CD4-positive, alpha-beta T cell treated with Interleukin-12 subunit alpha and Interleukin-12 subunit beta, for 1 hour (primary cell): ENCODE measurements at places on chromosomes 2 and 18.

GRCh38 chr2:166436189-166436588 is 57.9 kb downstream of the SCN7A start:
- DNase-seq = no peak

GRCh38 chr18:8643326-8643878 is 34.2 kb downstream of the RAB12 start:
- no peak for DNase-seq

DNA sequence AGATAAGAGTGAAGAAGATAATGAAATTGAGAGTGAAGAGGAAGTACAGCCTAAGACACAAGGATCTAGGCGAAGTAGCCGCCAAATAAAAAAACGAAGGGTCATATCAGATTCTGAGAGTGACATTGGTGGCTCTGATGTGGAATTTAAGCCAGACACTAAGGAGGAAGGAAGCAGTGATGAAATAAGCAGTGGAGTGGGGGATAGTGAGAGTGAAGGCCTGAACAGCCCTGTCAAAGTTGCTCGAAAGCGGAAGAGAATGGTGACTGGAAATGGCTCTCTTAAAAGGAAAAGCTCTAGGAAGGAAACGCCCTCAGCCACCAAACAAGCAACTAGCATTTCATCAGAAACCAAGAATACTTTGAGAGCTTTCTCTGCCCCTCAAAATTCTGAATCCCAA is 15.7 kb downstream of the MSH6 start:
- DNase-seq = no peak

DNA sequence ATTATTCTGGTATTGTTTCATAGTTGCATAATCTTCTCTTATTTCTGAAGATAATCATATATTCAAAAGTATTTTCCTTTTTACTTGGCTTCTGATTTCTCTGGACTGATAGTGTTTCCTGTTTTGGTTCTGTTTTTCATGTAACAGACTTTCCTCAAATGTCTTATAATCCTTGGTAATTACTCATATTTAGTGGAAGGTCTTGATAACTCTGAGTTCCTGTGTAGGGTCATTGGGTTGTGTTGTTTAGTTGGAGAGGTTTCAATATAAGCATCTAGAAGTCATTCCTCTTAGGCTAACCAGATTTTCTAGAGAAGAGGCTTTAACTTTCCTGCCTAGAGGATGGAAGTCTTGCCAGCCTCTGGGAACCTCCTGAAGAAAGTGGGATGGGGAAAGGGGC is 23.8 kb downstream of the MFSD6 start:
- DNase-seq = no peak

GRCh38 chr2:128311755-128312341 is 6.8 kb downstream of the HS6ST1 start:
- no peak for DNase-seq

DNA sequence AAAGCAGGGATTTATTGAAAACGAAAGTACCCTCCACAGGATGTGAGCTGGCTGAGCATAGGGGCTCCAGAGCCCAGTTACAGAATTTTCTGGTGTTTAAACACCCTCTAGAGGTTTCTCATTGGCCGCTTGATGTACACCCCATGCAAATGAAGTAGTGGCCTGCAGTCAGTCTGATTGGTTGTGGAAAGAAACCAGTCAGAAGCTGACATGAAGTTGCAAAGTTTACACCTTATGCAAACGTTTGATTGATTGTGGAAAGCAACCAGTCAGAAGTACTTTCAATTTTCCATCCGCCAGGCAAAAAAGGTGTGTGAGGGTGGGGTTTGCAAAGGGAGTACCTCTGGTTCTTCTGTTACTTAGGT is 62.3 kb downstream of the VWA3B start:
- DNase-seq = peak; percentile 40

DNA sequence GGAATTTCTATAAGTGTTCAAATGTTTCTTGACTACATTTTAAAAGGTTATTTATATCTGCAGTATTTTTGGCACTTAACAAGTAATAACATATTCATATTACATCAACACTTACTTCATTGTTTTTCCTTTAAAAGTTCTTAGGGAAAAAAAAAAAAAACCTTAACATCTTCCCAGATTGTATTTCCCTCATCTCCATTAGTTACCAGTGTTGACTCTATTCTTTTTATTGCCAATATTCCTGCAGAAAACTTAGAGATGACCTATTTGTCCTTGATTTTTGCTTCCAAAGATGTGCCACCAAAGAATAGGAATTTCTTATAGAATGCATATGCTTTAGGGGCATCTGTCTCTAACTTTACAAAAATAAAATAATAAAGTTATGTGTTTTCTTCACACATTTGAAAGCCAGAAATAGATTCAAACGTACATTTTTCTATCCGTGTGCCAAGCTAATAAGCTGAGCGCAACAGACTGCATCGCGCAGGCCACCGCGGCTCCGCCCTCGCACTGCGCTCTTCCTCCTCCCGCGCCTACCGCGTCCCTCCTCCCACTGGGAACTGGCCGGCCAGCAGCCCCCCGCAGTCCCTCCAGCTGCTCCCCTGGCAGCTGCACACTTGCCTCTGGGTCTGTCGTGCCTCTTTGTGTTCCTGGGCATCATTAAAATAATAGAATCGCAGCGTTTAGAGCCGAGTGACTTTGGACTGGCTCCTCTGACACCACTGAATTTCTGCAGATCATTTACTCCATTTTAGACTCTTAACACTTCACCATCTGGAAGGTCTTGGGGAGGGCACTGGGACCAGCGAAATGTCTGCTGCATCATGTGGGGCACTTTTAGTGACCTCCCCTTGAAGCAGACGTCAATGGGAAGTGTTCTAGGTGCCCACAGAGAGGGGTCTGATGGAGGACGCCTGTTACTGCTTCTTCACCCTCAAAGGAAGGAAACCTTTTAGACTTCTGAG is 21.2 kb upstream of the NAB1 start:
- no peak for DNase-seq

DNA sequence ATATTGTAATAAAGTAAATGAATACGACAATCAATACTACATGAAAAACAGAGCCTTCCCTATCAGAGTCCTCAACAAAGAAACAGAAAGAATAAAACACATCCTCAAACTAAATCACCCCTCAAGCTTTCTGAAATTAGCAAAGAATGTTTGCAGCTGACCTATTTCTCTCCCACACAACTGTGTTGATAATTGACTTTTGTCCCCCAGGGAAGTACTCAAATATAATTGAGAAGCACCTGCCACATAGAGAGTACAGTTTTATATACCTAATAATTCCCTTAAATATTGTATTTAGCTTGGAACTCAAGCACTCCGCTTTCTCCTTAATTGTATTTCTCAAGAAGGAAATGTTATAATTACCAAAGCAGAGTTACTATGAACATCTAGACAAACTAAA is 12.6 kb downstream of the CACNB4 start:
- no peak for DNase-seq

DNA sequence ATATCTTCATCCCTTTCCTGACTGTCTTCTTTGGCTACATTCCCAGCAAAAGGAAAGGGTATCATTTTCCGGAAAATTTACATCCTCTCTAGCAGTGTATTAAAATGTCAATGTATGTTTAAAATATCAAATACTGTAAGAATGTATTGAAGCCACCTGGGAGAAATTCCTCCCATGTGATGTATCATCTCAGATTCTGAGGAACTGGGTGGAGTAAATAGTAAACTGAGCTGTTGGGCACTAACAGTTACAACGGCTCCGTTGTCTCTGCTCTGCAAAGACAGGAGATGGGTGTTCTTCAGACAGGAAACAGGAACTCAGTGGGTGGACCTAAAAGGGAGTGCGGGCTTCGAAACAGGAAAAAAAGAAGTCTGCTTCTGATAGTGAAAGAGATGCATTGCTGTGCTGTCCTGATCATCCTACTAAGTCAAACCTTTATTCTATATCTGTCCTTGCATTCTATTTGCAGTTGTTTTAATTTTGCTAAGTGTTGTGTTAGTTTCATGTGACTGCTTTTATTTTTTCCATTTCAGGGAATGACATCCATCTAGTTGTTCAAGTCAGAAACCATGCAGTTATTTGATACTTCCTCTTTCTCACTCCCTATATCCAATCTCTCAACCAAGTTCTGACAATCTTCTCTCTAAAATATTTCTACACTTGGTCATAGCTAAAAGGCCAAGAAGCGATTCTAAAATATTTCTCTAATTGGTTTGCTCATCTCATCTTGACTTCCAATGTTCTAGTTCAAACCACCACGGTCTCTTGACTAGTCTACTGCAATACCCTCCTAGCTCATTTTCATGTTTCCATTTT is 19.4 kb downstream of the DOK1 start:
- DNase-seq = peak; percentile 33

GRCh38 chr2:202491514-202491913 is 115.4 kb downstream of the BMPR2 start:
- DNase-seq = no peak

DNA sequence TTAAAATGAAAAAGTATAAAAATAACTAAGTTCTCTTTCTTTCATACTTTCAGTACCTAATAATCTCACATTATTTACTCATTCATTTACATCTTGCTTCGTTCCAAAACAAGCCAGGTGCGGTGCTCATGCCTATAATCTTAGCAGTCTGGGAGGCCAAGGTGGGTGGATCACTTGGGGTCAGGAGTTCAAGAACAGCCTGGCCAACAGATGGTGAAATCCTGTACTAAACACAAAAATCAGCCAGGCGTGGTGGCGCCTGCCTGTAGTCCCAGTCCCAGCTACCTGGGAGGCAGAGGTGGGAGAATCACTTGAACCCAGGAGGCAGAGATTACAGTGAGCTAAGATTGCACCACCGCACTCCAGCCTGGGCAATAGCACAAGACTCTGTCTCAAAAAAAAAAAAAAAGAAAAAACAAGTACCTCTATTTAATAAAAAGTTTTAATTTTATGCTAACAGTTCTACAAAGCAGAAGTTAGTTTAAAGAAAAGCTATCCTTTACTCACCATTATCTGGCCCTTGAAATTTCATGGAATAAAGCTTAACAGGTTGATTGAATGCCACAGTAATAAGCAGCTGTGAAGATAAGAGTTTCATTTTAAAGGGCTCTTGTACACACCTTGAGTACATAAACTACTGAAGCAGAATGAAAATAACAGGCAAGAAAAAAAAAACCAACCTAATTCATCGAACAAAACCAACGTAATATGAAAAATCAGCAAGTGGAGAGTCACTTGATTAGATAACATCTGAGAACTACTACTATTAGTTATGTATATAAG is 22.5 kb downstream of the TXNL1 start:
- no peak for DNase-seq

DNA sequence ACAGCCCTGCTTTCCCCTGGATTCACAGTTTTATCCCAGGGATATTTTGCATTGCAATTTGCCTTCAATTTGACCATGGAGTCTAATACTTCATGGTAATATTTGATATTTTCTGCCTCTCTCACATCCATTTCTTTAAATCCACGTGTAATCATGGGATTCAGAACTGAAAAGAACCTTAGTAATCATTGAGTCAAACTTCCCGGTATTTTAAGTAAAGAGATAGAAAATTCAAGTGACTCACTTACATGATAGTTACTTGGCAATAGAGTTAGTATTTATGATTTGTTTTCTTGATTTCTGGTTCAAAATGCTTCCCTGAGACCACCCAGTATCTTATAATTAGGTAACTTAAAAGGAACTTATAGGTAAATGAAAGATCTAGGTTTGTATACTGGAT is 33.7 kb upstream of the CDC42EP3 start:
- DNase-seq = no peak

DNA sequence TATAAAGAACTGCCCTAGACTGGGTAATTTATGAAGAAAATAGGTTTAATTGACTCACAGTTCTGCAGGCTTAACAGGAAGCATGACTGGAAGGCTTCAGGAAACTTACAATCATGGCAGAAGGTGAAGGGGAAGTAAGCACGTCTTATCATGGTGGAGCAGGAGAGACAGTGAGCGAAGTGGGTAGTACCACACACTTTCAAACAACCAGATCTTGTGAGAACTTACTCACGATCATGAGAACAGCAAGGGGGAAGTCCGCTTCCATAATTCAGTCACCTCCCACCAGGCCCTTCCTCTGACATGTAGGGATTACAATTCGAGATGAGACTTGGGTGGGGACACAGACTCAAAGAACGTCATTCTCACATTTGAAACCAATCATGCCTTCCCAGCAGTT is 260.1 kb upstream of the FAM98A start:
- DNase-seq = no peak

- DNase-seq = no peak
These were observed 76.5 kb downstream of the LPIN1 start for GRCh38 chr2:11822746-11823451.

GRCh38 chr2:177753682-177754491 is 318.7 kb downstream of the PDE11A start:
- peak; percentile 30 for DNase-seq

DNA sequence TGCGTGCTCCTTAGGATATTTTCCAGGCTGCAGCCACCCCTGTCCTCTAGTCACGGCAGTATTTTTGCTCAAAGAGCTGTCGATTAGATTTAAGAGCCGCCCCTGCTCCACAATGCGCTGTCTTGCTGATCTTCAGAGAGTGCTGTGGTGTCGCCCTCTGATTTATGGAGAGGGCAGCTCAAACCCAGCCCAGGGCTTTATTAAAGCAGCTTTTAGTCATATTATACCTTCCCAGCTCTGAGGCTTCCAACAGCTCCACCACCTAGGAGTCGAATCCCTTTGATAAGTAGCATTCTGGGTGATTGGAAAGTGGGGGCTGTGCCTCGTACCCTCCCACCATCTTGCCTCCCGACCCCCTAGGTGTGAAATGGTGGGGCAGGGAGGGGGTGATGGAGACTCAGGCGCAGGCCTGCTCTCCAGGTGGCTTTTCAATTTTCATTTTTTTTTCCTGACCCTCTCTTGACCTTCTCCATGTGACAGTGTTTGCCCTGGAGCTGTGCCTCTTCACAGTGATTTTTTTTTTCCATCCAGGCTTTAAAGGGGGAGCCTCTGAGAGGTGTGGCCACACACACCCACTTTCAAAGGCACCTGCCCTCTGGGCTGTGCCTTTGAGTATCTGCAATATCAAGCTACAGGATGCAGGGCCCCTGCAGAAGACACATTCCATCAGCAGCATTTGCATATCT is 53.1 kb upstream of the NRP2 start:
- DNase-seq = no peak

GRCh38 chr2:205782941-205783340 is 100.6 kb downstream of the NRP2 start:
- no peak for DNase-seq

DNA sequence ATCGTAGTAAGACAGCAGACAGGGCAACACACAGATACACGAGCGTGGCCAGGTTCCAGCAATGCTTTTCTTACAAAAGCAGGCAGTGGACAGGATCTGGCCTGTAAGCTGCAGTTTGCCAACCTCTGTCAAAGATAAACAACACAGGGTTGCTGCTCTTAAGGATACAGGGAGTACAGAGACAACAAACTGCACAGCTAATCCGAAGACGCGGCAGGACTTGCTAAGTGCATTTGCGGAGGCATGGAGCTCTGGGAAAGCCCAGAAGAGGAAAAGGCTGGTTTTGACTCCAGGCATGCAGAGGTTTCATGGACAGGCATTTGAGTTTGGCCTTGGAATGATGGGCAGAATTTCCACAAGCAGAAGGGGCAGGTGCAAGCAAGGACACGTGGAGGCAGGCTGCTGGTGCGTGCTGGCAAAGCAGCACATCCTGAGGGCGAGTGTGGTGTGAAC is 24.4 kb downstream of the SERTAD2 start:
- DNase-seq = no peak
